ENCODE measurements at places on chromosomes 4 and X.
A peak's percentile ranks its signal among the peaks of the same experiment; 100 is the strongest.

DNA sequence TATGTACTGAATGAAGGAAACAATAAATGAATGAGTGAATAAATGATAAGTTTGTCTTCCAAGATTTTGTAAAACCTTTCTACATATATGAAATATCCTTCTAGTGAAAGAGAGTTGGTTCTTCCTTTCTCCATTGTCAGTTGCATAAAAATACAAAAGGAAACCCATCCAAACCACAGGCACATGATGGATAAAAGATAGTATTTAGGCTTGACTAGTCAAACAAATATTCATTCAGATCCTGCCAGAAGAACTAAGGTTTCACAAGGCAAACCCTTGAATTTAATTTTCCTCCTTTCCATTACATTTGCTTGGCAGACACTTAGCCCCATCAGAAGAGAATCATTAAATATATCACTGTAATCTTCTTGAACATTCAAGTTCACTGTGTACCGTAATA, 208.4 kb downstream of the COL25A1 start:
- no peak for DNase-seq

DNA sequence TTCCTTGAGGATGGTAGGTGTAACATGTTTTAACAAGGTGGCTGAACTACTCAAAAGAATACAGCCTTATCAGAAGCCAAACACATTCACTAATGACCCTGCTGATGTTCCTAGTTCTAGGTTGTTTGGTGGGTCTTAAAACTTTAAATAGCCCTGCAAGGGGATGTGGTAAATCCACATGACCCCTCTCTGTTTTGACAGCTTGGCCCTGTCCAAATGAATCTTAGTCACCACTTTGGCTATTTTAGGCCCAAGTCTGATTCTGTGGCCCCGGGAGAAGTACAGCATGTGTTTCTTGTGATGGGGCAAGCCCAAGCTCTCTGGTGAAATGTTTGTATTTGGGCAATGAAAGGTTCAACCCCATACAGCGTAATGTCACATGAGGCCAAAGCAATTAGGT, 54.5 kb upstream of the GPR34 start:
- DNase-seq = no peak

DNA sequence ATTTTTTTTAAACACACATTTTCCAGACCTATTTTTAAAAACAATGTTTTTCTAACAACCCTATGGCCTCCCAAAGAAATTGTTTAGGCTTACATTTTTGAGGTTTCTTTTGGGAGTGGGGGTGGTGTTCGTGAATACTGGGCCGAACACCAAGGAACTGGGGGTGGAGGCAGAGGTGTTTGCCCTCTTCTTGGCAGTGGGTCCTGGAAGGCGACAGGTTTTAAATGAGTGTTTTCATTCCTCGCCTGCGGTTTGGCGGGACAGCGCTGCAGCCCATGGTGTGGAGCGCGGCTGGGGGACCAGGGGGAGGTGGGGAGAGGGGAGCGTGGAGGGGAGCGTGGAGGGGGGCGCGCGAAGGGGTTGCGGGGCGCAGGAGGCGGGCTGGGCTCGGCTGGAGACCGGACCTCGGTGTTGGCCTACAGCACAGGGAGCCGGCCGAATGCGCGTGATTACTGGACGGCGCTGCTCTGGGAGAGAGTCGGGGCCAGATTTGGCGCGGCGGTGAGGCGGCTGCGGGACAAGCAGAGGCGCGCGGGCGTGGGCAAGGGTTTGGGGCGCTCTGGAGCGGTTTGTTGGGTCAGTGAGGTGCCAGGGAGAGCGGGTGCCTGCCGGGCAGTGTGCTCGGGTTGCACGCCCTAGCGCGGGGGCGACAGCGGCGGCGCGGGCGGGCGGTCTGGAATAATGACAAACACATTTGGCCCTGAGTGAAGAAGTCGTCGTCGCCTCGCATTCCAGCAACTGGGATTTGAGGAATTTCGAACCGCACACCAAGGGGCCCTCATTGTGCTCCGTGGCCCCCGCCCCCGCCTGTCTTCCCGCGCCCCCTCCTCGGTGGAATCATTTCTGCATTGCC, 764 bp downstream of the PDGFRA start:
- no peak for DNase-seq

GRCh38 chrX:47637546-47638195, 7.9 kb upstream of the CFP start:
- DNase-seq = peak; percentile 17

GRCh38 chr4:159946983-159947615, 844.2 kb downstream of the RAPGEF2 start:
- DNase-seq = no peak

DNA sequence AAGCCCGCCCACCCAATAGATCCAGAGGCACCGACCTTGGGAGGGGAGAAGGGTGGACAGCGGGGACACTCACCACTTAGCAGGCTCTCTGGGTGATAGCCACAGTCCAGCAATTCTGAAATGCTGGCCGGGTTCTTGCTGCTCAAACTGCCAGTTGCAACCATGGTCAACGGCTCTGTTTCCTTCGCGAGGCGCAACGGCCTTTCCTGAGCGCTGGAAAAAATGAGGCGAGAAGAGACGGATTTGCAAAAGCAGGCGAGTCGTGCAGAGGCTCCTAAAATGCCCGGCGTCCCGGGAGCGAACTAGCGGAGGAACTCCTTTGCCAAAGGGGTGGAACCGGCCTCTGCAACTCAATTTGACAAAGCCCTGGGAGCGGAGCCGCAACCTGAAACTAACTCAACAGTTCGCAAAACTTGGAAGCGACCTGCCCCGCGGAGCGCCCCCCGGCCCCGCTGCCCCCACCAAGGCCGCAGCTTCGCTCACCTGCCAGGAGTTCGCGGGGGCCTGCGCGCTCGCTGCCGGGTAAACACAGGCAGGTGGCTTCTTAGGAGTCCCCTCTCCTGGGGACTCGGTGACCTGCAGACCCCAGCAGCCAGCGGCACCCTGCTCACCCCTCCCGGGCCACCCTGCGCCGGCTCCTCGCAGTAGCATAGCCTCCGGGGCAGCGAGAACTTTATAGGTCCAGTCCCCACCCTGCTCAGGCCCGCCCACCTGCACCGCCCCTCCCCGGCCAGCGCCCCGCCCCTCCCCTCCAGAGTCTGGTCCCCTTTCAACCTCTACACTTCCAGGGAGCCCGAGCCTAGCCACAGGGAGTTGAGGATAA, at the start of gene DDIT4L:
Gene DDIT4L, minus strand, starts transcription at position 649 of the 823 bp plus-strand sequence. Its CDS starts 485 bp downstream, at position 164.
- DNase-seq = no peak

DNA sequence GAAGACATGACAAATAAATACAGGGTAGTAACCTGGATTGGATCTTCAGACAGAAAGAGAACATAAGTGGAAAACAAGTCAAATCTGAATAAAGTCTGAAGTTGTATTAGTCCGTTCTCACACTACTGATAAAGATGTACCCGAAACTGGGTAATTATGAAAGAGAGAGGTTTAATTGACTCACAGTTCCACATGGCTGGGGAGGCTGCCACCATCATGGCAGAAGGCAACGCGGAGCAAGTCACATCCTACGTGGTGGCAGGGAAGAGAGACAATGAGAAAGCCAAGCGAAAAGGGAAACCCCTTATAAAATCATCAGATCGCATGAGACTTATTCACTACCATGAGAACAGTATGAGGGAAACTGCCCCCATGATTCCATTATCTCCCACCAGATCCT, 82.8 kb downstream of the USP46 start:
- DNase-seq = peak; percentile 2

DNA sequence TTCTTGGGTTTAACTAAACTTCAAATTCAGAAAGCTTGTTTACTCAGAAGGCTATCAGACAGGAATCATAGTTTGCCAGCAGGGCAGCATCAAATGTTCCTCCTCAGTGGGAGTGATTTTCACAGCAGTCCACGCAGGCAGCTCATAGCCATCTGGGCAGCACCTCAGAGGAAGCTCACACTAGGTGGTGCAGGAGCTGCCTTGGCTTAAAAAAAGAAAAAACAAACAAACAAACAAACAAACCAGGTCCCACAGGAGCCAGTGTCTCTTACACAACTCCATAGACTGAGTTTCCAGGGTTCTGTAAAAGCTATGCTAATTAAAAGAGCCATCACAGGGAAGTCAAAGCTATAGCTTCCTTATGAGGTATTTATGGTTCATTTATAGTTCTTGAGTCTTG, 10.5 kb upstream of the KLHL5 start:
- DNase-seq = no peak

GRCh38 chr4:75512386-75513211, 1.6 kb downstream of the RCHY1 start:
- DNase-seq = no peak

DNA sequence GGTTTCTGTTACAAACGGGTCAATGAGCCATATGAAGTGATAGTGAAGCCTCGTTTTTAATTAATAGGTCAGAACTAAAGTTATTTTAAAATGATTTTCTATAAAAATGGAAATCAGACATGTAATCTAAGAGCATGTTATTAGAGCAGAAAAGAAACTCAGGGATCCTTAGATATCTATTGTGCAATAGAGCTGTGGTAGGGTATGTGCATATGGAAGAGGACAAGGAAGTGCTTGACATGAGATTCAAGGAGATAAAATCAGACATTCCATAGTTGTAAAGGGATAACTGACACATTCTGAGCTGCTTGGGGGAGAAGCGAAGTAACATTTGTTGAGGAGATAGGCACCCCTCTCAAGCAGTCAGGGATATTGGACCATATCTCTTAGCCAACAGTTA, 143.0 kb downstream of the AFF2 start:
- DNase-seq = no peak

DNA sequence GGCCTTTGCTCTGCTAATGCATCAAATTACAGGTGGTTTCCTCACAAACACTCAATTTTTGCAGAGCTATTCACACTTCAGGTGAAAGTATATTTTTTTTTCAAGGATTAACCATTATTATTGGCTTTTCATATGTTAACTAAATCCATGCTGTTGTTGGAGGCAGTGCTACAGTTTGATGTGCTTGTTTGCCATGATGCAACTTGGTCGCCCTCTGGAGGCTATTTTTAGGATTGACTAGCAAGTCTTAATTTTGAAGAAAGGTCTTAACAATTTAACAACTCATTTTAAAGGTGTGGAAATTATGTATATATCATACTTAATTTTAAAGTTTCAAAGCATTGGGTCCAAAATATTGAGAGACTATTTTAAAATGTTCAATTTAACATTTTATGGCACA, 168.8 kb upstream of the FAM47A start:
- DNase-seq = no peak

GRCh38 chr4:17251101-17251500, 260.8 kb downstream of the QDPR start:
- DNase-seq = no peak

DNA sequence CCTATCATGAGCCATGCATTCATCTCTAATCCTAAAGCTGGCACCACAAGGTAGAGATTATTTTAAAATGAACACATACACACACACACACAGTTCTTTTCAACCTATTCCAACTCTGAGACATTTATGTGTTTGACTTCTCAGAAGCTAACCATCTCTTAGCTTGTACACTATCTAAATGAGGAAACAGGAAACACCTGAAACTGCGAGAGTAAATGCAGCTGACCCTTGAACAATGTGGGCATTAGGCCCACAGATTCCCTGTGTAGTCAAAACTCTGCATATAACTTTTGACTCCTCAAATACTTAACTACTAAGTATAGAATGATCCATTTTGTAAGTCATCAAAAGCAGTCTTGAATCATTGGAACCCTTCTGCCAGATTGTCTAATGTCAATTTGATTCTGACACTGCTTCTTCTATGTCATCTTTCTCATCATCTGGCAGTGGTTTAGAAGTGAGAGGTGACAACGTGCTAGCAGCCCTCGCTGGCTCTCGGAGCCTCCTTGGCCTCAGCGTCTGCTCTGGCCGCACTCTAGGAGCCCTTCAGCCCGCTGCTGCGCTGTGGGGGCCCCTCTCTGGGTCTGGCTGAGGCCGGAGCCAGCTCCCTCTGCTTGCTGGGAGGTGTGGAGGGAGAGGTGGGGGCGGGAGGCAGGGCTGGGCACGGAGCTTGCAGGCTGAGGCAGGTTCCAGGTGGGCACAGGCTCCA, 21.4 kb upstream of the IL15 start:
- no peak for DNase-seq
